ENCODE measurements at places on chromosomes 4 and X.

DNA sequence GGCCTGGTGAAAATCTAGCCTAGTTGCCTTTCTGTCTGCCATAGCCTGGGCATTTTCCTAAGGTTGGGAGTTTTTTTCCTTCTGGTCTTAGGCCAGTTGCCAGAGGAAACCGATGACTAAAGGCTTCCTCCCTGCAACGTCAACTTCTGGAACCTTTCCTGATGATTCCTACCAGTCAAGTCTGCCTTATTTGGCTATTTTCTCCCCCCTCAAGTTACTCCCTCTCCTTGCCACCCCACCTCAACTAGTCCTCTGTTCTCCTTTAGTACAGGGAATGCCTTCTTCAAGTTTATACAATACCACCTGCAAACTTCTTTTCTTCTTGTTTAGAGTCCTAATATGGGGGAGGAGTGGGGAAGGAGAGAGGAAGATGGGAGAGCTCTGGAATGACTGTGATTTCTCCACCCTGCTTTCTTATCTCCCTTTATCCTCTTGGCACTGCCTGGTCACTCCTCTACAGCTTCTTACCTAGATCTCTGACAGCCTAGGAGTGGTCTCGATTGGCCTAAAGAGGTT, 10.6 kb downstream of the MSN start:
- no peak for DNase-seq

DNA sequence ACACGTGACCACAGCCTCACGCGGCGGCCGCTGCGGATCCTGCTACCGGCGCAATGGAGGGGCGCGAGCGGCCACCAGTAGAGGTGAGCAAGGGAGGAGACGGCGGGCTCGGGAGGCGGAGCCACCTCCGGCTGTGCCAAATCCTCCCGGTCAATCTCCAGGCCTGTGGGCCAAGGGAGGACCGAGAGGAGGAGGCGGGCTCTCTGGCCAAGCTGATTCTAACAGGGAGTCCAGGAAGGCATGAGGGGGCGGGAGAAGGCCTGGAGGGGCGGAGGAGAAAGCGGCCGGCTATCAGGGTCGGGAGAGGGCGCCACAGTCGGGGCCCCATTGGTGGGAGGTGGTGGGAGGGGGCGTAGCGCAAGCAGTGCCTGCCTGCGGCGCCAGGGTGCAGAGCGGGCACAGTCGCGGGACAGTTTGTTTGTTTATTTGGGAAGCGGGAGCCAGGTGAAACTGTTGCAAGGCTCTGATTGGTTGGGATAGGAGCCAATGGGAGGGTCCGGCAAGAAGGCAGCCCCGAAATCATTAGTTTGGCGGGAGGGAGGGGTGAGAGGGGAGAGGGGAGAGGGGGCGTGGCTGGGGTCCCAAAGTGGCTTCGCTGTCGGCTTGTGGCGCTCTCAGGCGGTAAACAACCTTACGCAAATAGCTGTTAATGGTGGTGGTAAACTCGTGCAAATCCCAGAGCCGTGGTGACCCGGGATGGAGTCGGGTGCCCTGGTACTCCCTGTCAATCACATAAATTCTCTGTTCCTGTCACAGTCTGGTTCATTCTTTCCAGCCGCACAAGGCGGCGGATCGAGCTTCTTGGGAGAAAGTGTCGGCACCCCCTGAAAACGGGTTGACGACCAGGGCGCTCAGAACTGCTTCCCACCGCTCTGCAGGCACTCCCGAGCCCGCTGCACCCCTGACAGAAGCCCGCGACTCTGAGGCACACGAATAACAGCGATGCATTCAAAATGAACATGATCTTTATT, at the start of gene IRS4:
Gene IRS4 (minus strand): TSS at position 55 of the 971 bp plus-strand sequence.
- no peak for DNase-seq

- no peak for DNase-seq
These were observed 139.3 kb upstream of the FRMPD4 start for GRCh38 chrX:11998944-11999343.

GRCh38 chr4:152697284-152698088, 17.7 kb upstream of the TMEM154 start:
- DNase-seq, result no peak

GRCh38 chrX:56248492-56248891, 16.3 kb downstream of the KLF8 start:
- peak; percentile 63 for DNase-seq

- no peak for DNase-seq
These were observed 67.7 kb upstream of the LRPAP1 start for GRCh38 chr4:3599951-3600350.

- DNase-seq, result no peak
These were observed 175.0 kb upstream of the UGT8 start for GRCh38 chr4:114423582-114423981.

GRCh38 chr4:109649872-109650271, 53.4 kb downstream of the CASP6 start:
- peak; percentile 55 for DNase-seq

GRCh38 chrX:107739541-107739940, 36.0 kb downstream of the TSC22D3 start:
- no peak for DNase-seq

GRCh38 chr4:172055046-172055445, 241.8 kb downstream of the GALNTL6 start:
- no peak for DNase-seq

DNA sequence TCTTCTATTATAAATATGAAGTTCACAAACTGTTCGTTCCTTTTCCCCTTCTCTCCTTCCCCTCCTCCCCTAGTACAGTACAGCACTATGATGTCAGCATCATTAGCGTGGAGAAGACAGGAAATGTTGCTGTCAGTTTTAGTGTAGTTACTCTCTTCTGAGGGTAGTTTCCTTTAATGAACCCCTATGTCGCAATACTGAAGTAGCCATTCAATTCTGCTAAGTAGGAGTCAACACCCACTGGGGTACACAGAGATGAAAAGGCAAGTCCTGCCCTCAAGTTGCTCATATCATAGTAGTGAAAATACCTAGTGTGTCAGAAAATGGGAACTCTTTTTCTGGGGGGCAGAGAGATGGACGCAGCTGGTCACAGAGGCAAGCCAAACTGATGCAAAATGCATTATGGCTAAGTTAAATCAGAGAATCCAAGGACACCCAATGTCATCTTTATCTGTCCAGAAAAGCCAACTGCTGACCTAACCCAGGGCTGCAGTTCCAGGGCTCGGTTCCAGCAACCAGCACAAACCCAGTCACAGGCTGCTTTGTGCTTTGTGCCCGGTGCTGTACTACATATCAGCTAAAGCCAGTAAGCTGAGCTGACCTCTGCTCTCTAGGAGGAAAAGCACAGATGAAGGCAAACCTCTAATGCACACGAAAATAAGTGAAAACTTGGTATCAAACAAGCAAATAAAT, 31.5 kb downstream of the GRIA3 start:
- no peak for DNase-seq

GRCh38 chr4:31104043-31104442, 383.9 kb downstream of the PCDH7 start:
- no peak for DNase-seq

GRCh38 chr4:97589481-97590196, 553.6 kb downstream of the STPG2 start:
- no peak for DNase-seq

GRCh38 chr4:2930758-2931511, 32.3 kb downstream of the NOP14 start:
- no peak for DNase-seq

- no peak for DNase-seq
These were observed 362.2 kb upstream of the SPANXN4 start for GRCh38 chrX:142663330-142664095.

DNA sequence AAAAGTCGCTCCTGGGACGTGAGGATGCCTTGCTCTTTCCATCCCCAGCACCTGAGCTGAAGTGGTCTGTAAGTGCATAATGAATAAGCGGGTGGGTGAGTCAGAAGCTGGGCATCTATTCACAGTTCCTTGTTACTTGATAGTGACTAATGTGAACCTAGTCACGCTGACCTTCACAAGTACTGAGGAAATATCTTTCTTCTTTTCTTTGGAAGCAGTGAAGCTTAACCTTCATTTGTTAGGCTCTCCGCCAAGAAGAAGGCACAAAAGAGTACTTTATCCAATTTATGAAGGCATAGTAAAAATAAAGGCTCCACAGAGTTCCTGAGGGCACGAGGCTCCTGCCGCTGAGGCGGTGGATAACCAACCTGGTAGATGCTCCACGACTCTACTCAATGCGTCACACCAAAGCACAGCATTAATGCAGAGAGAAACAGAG, 475.7 kb upstream of the SLIT2 start:
- no peak for DNase-seq

- no peak for DNase-seq
These were observed 59.9 kb upstream of the CDKN2AIP start for GRCh38 chr4:183384516-183384915.

- no peak for DNase-seq
These were observed 444.2 kb upstream of the SLIT2 start for GRCh38 chr4:19807505-19807904.

- no peak for DNase-seq
These were observed 13.7 kb upstream of the HTRA3 start for GRCh38 chr4:8255698-8256441.

DNA sequence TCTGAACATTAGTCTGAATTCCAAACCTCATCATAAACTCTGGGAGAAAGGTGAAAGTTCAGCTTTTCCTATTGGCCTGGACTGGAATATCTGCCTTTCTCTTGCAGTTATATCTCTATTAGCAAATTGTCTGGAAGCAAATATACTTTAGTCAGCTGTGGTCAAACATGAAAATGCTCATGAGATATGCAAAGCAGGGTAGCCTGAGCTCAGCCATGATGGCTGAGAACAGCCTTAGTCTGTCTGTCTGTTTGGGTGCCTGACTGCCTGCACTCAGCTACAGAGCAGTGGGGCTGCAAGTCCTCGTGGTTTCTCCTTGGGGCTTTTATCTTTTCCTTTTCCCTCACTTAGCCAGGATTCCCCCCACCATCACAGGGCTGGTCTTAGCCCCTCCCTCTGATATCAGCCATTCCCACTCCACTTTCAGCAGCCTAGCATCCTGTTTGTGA, 19.5 kb upstream of the PGRMC2 start:
- DNase-seq, result no peak

DNA sequence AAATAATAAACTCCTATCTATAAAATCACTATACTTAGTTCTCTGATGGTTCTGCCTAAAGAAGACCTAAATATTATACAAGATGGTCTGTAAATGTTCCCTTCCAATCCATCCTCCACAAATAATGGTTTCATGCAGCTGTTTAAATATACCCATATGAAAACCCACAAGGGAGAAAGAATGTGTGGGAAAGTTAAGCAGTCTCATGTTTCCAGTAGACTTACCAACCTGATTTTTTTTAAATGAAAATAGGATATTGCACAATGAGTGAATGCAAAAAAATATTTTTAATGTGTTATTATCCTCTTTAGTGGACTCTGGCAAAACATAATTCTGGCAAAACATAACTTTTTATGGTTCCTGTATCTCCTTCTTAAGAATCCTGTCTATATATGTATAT, 23.3 kb downstream of the CAMK2D start:
- DNase-seq, result no peak

- DNase-seq, result peak; percentile 68
These were observed 63.1 kb downstream of the SLC10A7 start for GRCh38 chr4:146458594-146458993.

- DNase-seq, result no peak
These were observed 80.8 kb upstream of the NR3C2 start for GRCh38 chr4:148522995-148523394.

DNA sequence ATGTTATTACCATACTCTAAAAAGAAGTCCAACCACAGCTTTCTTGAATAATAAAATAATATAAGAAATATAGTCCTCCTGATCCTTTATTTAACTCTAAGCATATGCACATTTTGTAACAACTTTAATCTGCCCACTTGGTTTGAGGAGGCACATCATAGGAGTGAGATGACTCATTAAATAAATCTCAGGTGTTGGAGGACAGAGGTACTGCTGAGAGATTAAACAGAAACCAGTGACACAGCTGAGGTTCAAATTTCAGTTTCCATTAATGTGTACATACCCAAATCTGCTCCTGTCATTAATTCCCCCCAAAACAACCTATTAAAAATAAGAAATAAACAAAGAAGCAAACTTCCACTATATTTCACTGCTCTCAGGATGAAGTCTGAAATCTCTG, 211.0 kb downstream of the KCTD8 start:
- no peak for DNase-seq
